ENCODE measurements at places on chromosomes 5 and 9. TPM values are rescaled to one million over a fixed set of nuclear protein-coding genes. Genes with fewer than 3 reads are reported as not detected.

DNA sequence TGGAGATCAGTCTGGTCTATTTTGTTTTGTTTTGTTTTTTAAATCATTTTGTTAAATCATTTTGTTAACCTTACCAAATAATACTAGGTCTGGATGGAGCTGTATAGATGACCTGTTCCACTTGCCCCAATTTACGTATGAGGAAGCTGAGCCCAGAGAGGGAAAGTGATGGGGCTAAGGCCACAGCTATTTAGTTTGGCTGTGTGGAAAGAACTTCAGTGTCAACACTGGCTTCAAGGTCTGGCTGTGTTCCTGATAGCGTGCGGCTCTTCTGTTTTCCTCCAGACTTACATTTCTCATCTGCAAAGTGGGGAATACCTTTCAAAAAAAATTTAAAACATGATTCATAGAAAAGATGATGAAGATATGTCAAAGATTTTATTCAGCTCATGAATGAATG is 112.5 kb downstream of the PTTG1 start:
- no peak for DNase-seq

DNA sequence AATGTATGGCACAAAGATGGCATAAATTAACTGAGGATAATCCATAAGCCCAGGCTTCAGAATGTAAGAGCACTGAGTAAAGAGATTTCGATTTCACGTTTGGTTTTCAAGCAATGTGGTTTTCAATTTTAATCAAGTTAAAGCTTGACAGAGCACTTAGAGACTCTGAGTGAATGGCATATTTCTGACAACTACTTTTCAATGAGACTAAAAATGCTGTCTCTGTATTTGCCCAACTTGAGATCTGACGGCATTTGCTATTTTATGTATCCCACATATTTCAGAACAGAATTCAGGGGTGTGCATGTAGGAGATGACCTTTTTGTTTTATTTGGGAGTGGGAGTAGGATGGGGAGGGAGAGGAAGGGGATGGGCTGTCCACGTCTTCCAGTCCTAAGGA is 280.3 kb upstream of the PANK3 start:
- no peak for DNase-seq

GRCh38 chr5:175826980-175827379 is 44.4 kb upstream of the CPLX2 start:
- no peak for DNase-seq

DNA sequence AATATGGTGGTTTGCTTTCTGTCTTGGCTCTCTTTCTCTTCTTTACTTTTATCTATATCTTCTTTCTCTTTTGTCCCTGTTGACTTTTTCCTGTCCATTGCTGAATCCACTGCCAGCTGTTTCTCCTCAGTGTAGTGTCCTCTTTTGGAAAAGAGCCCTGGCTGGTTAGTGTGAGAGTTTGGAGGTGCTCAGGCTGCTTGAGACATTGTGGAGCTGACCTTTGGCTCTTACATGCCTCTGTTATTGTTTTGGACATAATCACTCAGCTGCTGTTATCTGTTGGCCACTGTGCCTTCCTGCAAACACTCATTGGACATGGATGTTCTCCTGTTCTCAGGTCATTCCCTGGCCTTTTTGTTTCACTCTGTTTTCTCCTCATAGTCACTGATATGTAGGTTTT is 295.4 kb upstream of the RIOK2 start:
- DNase-seq, result peak; percentile 8

CER1 gene
- polyA plus RNA-seq, result not detected

KCNN2 gene
- not detected for polyA plus RNA-seq

SCGB3A2 gene
- polyA plus RNA-seq, result 0.61 TPM

GRCh38 chr9:87564111-87564510 is 66.4 kb downstream of the DAPK1 start:
- no peak for DNase-seq

GRCh38 chr5:141001446-141001843 is 35.2 kb downstream of the PCDHAC2 start:
- DNase-seq, result no peak

GRCh38 chr5:166509085-166509484 is 1782.4 kb upstream of the WWC1 start:
- DNase-seq, result peak; percentile 26

GRCh38 chr5:158172005-158172404 is 313.1 kb upstream of the CLINT1 start:
- DNase-seq, result no peak

TMEM215 gene
- 1.7 TPM for polyA plus RNA-seq

- DNase-seq, result no peak
These were observed 183.1 kb downstream of the NMUR2 start for GRCh38 chr5:152221721-152222629.

DNA sequence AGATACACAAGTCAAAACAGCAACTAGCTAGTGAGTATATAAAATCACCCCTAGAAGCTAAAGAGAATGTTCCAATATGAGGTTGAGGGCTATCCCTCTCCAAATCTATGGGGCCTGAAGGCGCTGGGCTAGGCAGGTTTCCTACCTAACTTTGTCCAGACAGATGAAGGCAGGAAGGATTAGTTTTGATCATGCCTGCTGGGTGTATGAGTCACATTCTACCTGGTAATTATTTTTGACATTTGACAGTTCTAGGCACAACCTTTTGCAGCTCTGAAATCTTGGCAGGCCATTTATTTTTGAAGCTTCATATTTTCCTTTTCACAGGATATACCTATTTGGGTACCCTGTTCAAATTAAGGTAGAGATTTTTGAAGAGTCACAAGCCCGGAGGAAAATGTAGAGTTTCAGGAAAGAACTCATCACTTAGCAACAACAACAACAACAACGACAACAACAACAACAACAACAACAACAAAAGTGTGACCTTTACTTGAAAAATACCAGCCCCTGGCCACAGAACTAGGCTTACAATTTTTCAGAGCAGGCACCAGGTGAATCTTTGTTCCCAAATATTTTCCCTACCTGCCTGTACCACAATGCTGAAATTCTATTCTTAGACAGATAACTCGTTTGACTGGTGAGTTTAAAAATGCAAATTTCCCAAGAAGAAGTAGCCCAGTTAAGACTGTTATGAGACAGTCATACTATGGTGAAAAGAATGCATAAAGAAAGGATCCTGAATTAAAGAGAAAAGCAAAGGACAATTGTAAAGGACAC is 175.5 kb upstream of the TUT7 start:
- no peak for DNase-seq

- DNase-seq, result no peak
These were observed 5.5 kb upstream of the ITK start for GRCh38 chr5:157175071-157175612.

AK3 gene
- 39.5 TPM for polyA plus RNA-seq

CCDC180 gene
- 6.5 TPM for polyA plus RNA-seq

GRCh38 chr9:111349766-111350165 is 19.7 kb upstream of the OR2K2 start:
- DNase-seq, result no peak

- DNase-seq, result no peak
These were observed 235.9 kb upstream of the FAM174A start for GRCh38 chr5:100299261-100299660.

- no peak for DNase-seq
These were observed 246.0 kb upstream of the ANKRD55 start for GRCh38 chr5:56479126-56479525.

DNA sequence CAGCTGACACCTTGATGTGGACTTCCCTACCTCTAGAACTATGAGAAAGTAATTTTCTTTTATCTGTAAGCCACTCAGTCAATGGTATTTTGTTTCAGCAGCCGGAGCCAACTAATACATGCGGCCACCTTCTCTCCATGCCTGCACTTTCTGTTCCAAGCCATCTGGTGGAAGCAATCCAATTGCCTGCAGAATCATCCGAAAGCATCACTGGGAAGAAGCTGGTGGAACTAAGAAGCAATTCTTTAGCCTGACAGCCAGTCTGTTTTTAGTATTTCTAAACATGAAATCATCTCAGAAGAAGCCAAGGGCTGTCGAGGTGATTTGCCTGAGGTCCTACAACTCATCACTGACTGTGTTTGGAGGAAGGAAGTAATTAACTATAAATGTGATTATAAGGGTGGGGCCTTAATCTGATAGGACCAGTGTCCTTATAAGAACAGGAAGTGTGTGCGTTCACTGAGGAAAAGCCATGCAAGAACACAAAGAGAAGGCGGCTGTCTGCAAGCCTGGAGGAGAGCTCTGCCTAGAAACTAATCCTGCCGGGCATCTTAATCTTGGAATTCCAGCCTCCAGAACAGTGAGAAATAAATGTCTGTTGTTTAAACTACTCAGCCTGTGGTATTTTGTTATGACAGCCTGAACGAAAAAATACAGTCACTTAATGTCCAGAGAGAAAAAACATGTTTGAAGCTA is 49.1 kb downstream of the NXNL2 start:
- DNase-seq, result no peak

HAVCR2 gene
- not detected for polyA plus RNA-seq

GRCh38 chr9:72772661-72773060 is 180.2 kb downstream of the ALDH1A1 start:
- DNase-seq, result no peak

IL7R gene
- 2.8 TPM for polyA plus RNA-seq

SHISAL2B gene
- 1.1 TPM for polyA plus RNA-seq

PCDHA6 gene
- polyA plus RNA-seq, result 0.23 TPM

GPRIN1 gene
- polyA plus RNA-seq, result 0.62 TPM

GRCh38 chr9:136572828-136573625 is 27.2 kb upstream of the NOTCH1 start:
- DNase-seq, result no peak

SLC34A3 gene
- polyA plus RNA-seq, result 1.0 TPM

All from muscle of arm (tissue), 14 donors.